B cell (primary cell): ENCODE measurements at places on chromosomes 6 and 20.

DNA sequence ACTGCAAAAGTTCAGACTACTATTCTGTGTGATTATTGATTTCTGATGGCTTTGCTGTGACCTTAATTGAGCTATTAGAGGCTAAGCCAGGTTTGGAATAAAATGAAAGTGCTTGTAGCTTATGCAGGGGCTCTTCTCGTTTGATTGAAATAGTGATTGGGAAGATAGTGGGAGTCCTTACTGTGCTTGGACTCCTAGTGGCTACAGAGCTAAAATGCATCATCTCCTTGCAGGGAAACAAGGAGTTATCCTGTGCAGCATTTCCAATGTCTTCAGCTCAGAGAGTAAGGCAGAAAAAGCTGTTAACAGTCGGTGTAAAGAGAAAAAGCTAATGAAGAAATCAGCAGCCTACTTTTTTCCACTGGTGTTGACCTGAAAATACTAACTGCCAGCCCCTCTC, 173.5 kb downstream of the SLC35F1 start:
- DNase-seq = no peak

- no peak for DNase-seq
Measured at GRCh38 chr6:168596344-168596743, 155.4 kb downstream of the SMOC2 start.

DNA sequence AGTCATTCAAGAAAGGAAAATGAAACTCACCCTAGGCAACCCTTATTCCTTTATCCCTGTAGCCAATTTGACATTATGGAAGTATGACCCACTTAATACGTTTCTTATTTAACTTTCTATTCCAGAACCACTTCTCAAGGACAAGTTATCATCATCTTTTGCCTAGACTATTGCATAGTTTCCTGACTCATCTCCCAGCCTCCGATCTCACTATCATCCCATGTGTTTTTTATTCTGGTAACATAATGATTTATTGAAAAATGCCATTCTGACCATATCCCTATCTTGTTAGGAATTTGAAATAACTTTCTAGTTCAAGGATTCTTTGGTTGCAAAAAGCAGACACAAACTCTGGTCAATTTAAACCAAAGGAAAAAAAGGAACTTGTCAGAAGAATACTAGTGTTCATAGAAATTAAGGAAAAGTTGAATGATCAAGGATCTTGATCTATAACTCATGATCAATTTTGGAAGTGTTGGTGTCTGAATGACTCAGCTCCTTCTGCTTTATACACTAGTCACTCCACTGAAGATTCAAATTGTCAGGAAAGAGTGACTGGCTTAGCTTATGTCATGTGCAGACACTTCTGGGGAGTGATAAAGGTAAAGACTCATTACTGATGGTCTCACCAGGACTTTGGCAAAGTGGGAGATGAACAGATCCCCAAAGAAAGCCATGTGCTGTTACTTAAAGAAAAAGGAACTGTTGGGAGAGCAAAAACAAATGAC, 8.5 kb upstream of the TINAG start:
- no peak for DNase-seq

DNA sequence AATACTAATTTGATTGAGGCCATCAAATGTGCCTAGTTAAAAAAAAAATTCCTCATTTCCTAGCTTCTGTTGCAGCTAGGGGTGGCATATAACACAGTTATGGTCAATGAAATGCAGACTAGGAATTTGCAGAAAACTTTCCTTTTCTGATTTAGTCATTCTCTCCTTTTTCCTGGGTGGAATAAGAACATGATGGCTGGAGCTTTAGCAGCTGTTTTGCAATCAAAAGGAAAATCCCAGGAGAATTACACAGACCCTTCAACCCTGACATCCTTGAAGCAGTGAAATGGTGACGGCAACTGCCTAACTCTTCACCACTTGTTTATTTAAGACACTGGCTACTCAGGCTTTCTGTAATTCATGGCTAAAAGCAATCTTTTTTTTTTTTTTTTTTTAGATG, 23.1 kb upstream of the RIMS4 start:
- DNase-seq = no peak

DNA sequence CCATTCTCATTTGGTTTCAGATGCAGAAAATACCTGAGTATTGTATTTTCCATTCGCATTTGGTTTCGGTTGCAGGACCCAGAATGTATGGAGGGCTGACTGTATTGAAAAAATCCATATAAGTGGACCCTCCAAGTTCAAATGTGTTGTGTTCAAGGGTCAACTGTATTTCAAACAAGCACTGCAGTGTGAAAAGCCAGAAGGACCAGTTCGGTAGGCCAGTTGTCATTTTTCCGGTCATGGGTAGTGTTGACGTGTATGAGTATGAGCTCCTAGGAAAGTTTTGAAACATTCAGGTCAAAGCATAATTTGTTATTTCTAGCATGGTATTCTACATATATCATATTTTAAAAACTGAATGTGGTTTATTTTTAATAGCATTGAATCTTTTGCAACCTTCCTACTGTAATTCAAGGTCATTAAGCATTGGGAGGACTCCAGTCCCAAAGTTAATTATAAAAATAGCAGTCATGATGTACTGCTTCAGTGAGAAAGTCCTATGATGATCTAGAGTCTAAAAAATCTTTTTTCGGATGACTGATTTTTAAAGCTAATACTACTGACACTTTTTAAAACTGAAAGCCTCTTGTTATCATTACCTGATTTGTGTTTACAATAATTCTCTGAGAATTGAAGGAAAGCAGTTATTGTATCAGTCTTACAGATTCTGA, 18.9 kb downstream of the NHSL1 start:
- DNase-seq = no peak

- peak; percentile 20 for DNase-seq
Measured at GRCh38 chr6:148566664-148567350, 180.0 kb upstream of the UST start.

- no peak for DNase-seq
Measured at GRCh38 chr6:140344142-140344913, 969.9 kb upstream of the CITED2 start.

DNA sequence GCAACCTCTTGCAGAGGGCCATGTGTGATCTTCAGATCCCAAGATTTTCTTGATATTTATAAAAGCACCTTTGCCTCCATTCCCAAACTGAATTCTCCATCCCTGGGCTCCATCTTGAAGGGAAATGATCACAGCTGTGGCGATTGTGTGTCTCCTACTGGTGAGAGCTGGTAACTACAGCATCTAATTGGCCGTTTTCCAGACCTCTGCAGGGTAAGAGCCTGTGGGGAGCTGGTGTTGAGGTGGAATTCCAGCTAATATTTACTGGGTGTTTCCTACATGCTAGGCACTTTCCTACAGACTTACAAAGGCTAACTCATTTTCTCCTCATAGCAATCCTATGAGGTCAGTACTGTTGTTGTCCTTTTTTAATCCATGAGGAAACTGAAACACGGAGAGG, 59.2 kb upstream of the FNDC1 start:
- peak; percentile 58 for DNase-seq

DNA sequence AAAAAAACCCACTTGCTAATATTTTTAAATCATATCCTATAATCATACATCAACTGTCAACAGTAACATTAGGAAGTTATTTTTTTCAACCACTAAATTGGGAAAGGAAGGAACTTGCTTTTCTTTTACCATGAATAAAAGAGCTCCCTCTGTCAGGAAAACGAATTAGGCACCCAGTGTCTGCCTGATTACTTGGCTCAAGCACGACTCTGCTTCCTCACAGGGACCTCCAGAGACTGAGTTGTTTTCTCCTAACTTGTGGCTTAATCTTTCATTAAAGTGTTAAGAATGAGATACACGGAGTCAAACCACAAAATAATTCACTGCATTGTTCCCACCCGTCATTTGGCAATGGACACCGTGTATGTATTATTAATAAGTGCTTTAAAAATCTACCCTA, 1405.1 kb upstream of the EYS start:
- DNase-seq = no peak

GRCh38 chr6:45513213-45513618, 135.5 kb upstream of the SUPT3H start:
- DNase-seq = no peak

DNA sequence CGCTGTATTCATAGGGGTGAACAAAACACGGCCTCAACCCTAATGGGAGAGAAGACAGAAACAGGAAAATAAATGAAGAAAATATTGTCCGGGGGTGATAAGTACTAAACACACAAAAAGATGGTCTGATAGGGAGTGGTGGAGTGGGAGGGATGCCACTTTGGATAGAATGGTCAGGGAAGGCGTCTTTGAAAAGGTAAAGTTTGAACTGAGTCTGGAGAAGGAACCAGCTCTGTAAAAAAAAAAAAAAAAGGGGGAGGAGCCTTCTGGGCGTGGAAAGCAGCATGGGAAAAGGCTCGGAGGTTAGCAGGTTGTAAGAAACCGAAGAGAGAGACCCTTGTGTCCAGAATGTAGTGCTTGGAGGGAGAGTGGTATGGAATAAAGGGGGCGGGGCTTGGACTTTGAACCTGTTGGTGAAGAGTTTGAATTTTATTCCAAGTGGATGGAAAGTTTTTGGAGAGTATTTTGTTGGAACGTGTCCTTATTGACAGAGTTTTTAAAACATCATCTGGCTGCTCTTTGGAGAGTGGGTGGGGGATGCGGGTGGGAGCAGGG, 1.8 kb downstream of the CHMP4B start:
- DNase-seq = peak; percentile 26

- no peak for DNase-seq
Measured at GRCh38 chr6:15499591-15499990, 163.2 kb downstream of the DTNBP1 start.

DNA sequence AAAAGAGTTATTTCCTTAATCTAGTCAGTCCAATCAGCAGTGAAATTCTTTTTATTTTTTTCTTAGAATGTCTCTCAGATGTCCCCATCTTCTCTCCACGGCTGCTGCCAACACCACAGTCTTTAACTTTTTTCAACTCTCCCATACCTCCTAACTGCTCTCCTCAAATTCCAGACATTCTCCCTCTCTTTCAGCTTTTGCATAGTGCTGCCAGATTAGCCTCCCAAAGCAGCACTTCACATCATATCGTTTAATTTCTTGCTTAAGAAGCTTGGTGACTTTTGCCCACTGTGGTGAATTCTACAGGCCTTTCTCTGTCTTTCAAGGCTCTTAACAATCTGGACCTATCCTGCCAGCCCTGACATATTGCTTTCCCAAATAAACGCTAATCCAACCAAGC, 233.4 kb downstream of the UST start:
- DNase-seq = no peak

- DNase-seq = no peak
Measured at GRCh38 chr6:105824732-105825131, 261.4 kb upstream of the PRDM1 start.

GRCh38 chr6:33665957-33666356, 44.8 kb downstream of the ITPR3 start:
- DNase-seq = no peak

DNA sequence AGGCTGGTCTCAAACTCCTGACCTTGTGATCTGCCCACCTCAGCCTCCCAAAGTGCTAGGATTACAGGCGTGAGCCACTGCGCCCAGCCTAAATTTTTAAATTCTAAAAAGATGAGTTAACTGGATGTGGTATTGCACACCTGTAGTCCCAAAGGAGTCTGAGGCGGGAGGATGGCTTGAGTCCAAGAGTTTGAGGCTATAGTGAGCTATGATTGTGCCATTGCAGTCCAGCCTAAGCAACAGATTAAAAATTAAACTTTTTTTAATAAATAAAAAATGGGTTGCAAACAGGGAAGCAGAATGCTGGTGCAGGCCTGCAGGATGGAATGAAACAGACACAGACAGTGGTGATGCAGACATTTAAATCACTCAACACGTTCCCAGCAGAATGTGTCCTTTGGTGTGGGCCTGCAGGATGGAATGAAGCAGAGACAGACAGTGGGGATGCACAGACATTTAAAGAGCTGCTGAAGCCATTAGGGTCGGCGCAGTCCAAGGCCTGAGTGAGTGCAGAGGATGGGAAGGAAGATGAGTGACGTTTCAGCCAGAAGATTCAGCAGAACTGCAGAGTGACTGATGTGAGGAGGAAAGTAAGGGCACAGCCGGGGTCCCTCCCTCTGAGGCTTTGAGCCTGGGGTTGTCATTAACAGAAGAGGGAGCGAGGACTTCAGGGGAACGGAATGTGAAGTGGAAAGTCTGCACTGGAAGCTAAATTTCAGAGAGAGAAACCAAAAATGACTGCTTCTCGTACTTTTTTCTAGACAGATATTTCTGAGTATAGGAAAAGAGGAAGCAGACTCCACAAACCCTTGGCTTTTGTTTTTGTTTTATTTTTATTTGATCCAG, 117.5 kb downstream of the RIN2 start:
- no peak for DNase-seq

DNA sequence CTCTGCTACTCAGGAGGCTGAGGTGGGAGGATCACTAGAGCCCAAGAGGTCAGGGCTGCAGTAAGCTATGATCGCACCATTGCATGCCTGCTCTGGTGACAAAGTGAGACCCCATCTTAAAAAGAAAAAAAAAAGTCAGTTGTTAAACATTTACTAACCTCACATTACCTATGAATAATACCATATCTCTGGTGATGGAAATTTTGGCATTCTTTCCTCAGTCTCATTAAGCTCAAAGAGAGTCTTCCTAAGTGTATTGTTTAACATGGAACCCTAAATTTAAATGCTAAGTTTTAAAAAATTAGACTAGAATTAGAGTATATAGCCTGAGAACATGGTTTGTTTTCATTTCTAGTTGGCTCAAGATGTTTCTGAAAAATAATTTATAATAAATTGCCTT, 11.3 kb upstream of the BFSP1 start:
- DNase-seq = no peak

DNA sequence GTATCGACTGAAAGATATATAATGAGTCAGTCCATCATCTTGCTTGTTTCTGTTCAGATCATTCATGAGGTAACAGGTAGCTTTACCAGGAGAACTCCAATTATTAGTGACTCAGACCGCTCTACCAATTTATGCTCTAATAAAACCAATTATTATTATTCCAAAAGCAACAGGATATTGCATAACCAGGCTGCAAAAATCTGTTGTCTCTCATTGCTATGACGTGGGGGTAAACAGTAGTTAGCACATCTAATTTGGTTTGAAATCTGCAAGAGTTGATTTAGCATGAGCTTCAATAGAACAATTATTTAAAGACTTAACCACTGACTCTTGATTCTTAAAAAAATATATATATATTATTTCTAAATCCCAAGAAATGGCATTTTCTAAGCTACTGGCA, 90.9 kb upstream of the MAP7 start:
- no peak for DNase-seq

- no peak for DNase-seq
Measured at GRCh38 chr6:34181908-34182307, 36.0 kb upstream of the GRM4 start.
